ENCODE measurements at places on chromosomes 4 and X. TPM values are rescaled to one million over a fixed set of nuclear protein-coding genes. Genes with fewer than 3 reads are reported as not detected.

The ZIC3 gene
- total RNA-seq, result not detected

DNA sequence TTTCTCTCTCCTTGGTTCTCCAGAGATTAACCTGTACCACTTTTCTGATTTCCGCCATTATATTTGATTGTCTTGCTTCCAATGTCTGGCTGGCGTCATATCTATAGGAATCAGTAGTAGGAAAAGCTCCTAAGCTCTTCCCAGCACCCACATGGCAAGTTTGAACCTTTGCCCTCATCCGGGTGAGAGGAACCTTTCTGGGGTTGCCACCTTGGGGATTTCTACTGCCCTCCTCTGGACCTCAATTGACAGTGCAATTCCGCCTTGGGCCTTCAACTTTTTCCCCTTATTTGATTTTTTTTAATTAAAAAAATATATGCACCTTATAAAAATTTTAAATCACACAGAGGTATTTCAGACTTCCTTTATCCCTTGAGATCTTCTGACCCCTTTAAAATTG, 2.0 kb upstream of the CXorf66 start:
- H3K27me3 ChIP-seq, result peaks cover 14% of the 10 kb centered on the region
- H3K27ac ChIP-seq, result no peak overlapping the region
- no peak for DNase-seq
- no peaks in the 10 kb centered on the region for H3K36me3 ChIP-seq

GRCh38 chr4:1579001-1579900, 104.9 kb downstream of the FAM53A start:
- peak overlapping the region; percentile 58 for H3K4me3 ChIP-seq
- H3K4me1 ChIP-seq, result peaks cover 4% of the 10 kb centered on the region
- DNase-seq, result peak; percentile 82
- no peaks in the 10 kb centered on the region for H3K36me3 ChIP-seq

DNA sequence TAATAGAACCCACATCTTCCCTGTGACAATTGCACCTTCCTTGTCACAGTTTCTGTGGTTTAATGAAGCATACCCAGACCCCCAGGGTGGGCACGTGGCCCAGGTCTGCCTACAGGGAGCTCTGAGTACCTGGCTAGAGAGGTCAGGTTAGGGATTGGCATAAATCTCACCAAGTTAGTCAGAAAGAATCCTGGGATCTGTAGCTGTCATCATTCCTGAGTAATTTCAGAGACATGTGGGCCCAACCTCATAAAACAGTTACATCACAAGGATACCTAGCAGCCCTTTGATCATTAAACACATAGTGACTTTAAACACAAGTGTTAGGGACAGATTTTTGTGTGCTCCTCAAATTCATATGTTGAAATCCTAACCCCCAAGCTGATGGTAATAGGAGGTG, 123.0 kb downstream of the KDR start:
- H3K36me3 ChIP-seq, result no peaks in the 10 kb centered on the region
- H3K27me3 ChIP-seq, result peaks cover 5% of the 10 kb centered on the region
- H3K27ac ChIP-seq, result no peak overlapping the region
- no peaks in the 10 kb centered on the region for H3K4me1 ChIP-seq

The PF4V1 gene
- not detected for total RNA-seq

GRCh38 chr4:123102897-123103471, 180.6 kb upstream of the NUDT6 start:
- no peaks in the 10 kb centered on the region for H3K27me3 ChIP-seq
- no peak overlapping the region for H3K27ac ChIP-seq
- no peaks in the 10 kb centered on the region for H3K4me1 ChIP-seq
- no peak for DNase-seq

The SPANXA2 gene
- total RNA-seq, result not detected

DNA sequence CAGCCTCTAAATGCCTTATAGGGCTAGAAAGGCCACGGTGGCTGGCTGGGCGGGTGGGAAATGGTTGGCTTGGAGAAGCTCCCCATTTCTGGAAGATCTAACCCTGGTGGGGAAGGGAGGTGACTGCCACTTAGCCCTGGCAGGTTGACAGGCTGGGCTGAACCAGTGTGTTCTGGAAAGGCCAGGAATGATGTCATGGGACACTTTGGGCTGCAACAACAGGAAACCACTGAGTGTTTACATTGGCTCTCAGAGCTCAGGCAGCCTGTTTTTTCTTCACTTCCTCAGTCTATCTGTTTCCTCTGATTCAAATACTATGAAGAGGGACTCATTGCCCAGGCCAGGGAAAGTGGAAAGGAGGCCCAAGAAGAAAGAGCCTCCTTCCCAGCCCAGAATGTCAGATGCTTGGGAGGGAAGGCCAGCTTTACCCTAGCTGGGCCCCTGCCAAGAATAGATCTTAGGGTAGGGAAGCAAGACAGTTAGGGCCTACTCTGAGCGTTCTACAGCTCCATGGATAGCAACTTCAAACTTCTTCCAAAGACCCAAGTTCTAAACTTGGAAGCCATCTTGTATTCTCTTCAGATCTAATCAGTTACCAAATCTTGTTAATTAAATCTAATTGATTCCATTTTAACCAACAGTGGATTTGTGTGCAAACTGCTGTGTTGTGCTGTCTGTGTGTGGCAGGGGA, 65.8 kb upstream of the MSN start:
- H3K4me3 ChIP-seq, result no peak overlapping the region
- peaks cover 8% of the 10 kb centered on the region for H3K36me3 ChIP-seq
- H3K27ac ChIP-seq, result peak overlapping the region; percentile 91
- DNase-seq, result no peak
- peaks cover 58% of the 10 kb centered on the region for H3K4me1 ChIP-seq

The OPHN1 gene
- 1.0 TPM for total RNA-seq

DNA sequence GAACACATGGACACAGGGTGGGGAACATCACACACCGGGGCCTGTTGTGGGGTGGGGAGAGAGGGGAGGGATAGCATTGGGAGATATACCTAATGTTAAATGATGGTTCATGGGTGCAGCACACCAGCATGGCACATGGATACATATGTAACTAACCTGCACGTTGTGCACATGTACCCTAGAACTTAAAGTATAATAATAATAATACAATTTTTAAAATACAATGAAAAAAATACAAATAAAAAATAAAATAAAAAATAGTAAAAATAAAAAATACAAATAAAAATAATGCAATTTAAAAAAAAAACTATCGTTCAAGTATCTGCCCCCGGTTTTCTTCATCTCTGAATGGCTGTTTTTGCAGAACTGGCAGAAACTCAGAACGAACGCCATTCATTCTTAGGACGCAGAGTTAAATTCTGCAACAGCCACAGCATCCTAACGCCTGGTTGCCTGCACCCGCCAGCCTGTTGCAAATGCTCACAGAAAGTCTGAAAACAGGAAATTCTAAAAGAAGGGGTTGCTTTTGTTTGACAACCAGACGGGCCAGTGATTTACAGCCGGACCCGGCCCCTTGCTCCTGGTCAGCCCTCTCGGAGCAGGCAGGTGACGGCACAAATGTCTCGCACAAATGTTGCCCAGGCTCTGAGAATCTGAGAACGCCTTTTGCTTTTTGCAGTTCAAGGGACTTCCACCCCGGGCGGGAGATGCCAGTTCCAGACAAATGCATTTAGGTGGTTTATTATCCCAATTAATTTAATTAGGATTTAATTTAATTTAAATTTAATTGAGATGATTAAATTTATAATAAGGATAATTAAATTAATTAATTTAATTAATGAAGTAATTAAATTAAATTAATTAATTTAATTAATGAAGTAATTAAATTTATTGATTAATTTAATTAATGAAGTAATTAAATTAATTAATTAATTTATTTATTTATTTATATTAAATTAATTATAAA, 47.8 kb downstream of the CRLF2 start:
- peaks cover 3% of the 10 kb centered on the region for H3K36me3 ChIP-seq
- H3K4me3 ChIP-seq, result no peak overlapping the region
- no peak for DNase-seq
- peaks cover 4% of the 10 kb centered on the region for H3K4me1 ChIP-seq
- peaks cover 13% of the 10 kb centered on the region for H3K27me3 ChIP-seq
- no peak overlapping the region for H3K27ac ChIP-seq

- peaks cover 7% of the 10 kb centered on the region for H3K27me3 ChIP-seq
- no peak overlapping the region for H3K27ac ChIP-seq
- H3K4me1 ChIP-seq, result no peaks in the 10 kb centered on the region
- no peak overlapping the region for H3K4me3 ChIP-seq
Observed at GRCh38 chr4:185735866-185736400, 76.1 kb downstream of the SORBS2 start.

The TGIF2LX gene
- total RNA-seq, result not detected

The KDR gene
- not detected for total RNA-seq
